ENCODE measurements at places on chromosomes 4 and X.
A peak's percentile ranks its signal among the peaks of the same experiment; 100 is the strongest.

- DNase-seq, result no peak
Observed at GRCh38 chr4:86950831-86951525, 16.2 kb downstream of the AFF1 start.

DNA sequence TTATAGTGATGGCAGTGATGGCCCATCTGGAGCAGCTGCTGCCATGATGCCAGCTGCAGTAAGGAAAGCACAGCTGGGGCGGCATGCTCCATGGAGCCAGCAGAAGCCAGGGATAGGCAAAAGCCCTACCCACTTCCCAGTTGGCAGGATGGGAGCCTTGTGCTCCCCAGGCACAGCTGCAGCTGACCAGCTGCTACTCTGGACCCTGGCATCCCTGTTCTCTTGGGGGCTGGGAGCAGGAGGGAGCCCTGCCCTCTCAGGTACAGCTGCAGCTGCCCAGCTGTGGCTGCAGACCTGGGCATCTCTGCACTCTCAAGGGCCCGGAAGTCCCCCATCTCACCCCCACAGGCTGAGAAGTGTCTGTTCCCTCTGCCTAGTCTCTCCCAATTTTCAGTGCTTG is 531.9 kb downstream of the PCDH18 start:
- no peak for DNase-seq

DNA sequence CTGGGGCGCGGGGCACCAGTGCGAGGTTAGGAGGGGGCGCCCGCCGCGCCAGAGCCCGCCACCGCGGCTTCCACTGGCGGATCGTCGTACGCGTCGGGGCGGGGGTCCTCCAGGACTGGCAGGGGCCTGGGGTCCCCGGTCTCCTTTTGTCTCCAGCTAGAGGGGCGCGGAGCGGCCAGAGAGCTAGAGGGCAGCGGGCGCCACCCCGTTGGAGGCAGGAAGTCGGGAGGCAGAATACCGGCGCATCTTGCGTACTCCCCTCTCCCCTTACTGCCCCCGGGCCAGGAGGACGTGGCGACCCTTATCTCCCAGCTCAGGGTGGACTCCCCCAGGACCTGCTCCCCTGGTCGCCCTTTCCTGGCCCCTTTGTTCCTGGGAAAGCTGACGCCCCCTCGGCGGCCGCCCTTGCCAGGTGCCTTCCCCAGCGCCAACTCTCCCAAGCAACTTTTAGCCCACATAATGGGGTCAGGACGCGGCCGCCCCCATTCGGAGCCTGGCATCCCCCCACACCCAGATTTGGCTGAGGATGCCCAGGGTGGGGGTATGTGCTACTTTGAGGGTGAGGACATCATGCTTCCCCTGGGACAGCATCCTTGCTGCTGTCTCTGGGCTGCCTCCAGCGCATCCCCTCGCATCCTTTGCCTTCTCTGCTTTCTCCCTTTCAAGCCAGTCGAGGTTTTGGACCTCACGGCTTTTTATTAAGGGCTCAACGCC is 933 bp downstream of the CNKSR2 start:
- DNase-seq, result no peak

GRCh38 chr4:972651-973424 is 531 bp downstream of the DGKQ start:
- peak; percentile 19 for DNase-seq

DNA sequence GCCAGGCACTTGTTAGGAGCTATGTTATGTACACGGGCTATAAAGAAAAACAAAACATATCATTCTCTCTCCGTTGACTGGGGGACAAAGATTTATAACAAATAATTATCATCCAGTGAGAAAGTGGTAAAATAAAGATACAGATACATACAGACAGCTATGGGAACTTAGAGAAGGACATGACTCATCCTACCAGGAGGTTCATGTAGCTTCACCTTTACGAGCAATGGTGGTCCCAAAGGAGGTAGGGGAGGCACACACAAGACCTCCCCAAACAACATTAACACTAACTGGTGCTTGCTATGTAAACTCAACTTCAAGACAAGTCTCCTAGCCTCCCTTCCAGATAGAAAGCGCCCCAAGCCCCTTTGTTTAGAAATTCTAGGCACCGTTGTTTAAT is 8.9 kb downstream of the AMBN start:
- no peak for DNase-seq

DNA sequence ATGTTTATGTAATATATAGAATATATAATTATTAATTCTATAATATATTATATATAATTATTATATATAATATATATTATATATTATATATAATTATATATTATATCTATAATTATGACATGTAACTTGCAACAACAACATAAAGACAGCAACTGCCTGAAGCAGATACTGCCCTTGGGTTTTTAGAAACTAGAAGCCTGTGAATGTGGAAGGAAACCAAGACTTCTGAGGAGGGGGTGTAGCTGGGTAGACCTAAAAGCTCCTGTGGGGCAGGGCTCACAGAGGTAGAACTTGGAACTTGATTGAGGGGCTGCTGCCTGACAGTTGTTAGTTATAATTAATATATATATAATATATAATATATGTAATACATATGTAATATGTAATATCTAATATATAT is 167.2 kb upstream of the SLIT2 start:
- DNase-seq, result no peak

DNA sequence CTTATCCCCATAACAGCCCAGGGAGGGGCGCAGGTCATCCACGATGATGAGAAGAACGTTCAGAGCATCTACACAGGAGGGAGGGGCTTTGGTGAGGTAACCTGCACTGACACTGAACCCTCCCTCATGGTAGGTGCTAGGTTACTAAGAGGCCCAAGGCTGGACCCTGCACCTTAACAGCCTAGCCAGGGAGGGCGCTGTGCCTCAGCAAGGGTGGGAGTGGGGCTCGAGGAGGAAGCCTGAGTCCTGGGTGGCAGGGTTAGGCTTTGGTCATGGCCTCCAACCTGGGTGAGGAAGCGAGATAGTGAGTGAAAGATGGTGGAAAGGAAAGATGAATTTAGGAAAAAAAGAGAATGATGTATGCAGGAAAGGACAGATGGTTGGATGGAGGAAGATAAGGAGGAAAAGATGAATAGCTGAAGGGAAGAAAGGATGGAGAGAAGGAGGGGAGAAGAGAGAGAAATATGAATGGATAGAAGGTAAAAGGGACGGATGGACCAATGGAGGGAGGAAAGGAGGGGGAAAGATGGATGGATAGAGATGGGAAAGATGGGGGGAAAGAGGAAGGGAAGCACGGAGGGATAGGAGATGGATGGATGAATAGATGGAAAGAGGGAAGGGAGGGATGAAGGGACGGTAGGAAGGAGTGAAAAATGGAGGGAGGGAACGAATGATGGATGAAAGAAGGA is 736 bp downstream of the IDS start:
- DNase-seq, result peak; percentile 4

- DNase-seq, result no peak
Observed at GRCh38 chrX:31293409-31293808, 221.6 kb upstream of the FTHL17 start.

DNA sequence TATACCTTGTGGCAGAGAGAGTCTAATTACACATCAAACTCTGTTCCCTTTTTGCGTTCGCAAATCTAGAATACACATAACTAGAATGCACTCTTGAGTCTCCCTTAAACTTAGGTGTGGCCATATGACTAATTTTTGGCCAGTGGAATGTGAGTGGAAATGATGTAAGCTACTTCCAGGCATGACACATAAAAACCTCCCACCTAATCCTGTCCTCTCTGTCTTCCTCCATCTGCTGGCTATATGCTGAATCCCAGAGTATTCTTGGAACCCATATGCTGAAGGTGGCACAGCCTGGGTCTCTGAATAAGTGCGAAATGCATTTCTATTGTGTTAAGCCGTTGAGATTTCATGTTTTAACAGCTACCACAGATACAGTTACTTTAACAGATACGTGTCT is 269.9 kb upstream of the NRK start:
- DNase-seq, result no peak

DNA sequence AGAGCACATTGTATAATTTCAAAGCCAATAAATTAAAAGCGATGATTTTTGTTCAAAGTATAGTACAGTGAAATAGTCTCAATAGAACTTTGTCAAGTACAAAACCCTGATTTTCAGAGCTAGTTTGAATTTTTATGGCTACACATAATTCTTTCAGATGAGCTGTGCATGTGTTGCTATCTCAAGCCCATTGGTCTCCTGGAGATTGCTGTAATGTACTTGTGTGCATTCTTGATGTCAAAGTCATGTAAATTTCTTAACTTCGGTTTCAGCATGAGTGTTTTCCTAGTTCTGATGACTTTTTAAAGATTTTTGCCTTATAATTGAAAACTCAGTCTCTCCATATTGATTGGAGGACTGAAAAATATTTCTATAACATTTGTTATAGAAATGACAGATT is 200.8 kb downstream of the CEP135 start:
- DNase-seq, result no peak

GRCh38 chrX:123219916-123220315 is 35.8 kb downstream of the GRIA3 start:
- DNase-seq, result no peak

- DNase-seq, result no peak
Observed at GRCh38 chr4:109496875-109497274, 63.2 kb upstream of the MCUB start.

- DNase-seq, result no peak
Observed at GRCh38 chr4:48585401-48585800, 95.3 kb downstream of the ZAR1 start.

DNA sequence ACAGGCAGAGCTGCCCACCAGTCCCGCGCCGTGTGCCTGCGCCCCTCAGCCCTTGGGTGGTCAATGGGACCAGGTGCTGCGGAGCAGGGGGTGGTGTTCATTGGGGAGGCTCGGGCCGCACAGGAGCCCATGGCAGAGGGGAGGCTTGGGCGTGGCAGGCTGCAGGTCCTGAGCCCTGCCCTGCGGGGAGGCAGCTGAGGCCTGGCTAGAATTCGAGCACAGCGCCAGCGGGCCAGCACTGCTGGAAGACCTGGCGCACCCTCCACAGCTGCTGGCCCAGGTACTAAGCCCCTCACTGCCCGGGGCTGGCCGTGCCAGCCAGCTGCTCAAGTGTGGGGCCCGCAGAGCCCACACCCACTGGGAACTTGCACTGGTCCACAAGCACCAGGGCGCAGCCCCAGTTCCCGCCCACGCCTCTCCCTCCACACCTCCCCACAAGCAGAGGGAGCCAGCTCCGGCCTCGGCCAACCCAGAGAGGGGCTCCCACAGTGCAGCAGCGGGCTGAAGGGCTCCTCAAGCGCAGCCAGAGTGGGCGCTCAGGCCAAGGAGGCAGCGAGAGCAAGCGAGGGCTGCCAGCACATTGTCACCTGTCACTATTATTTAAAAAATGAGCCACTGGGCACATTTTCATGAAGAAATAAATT is 645.8 kb downstream of the CENPC start:
- DNase-seq, result no peak

GRCh38 chrX:38986586-38986985 is 185.3 kb downstream of the MID1IP1 start:
- no peak for DNase-seq

GRCh38 chrX:71815121-71815905 is 52.2 kb downstream of the CXorf49B start:
- no peak for DNase-seq

DNA sequence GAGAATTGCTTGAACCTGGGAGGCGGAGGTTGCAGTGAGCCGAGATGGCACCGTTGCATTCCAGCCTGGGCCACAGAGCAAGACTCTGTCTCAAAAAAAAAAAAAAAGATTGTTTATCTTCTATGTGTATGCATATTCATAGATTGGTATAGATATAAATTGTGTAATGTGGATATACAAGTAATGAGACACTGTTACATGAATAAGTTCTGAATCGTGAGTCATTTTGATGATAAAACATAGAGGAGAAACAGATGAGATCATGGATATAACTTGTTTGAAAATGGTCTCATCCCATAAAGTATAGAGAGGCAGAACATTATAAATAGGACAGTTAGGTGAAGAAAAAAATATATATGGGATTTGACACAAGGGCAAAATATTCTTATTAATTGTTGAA is 628.0 kb downstream of the IL1RAPL1 start:
- DNase-seq, result no peak

DNA sequence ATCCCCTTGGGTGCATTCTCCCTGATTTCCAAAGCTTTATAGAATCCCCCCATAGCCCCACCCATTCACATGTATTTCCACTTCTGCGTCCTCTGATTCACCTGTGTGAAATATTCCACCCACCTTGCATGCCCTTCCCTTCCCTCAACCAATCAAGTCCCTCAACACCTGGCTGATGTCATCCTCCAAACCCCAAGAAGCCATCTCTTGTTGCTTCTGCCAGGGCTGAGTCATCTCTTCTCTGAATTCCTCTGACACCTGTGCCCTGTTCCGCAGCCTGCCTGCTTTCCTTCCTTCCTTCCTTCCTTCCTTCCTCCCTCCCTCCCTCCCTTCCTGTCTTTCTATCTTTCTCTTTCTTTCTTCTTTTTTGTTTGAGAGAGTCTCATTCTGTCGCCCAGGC is 9.9 kb downstream of the CRMP1 start:
- DNase-seq, result no peak

GRCh38 chr4:47714269-47714668 is 123.6 kb downstream of the CORIN start:
- DNase-seq, result no peak
